ENCODE measurements at places on chromosomes 2 and 18.

GRCh38 chr18:8623549-8624106, 14.4 kb downstream of the RAB12 start:
- DNase-seq = no peak

- no peak for DNase-seq
These were observed 9.9 kb upstream of the FHOD3 start for GRCh38 chr18:36287653-36288052.

DNA sequence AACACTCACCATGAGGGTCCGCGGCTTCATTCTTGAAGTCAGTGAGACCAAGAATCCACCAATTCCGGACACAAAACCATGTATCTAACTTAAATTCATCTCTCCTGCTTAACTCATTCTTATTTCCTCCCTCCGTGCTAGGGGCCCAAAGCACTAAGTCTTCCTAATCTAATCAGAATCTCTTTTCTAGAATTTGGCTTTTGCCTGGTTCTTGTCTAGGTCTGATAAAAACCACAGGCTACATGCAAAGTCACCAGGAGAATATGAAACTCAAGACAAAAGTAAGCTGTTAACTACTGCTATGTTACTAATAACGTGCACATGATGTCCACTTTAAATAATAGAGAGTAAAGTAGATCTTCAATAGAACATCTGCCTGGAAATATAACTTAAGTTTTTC, 69.9 kb downstream of the TRIP12 start:
- no peak for DNase-seq

- no peak for DNase-seq
These were observed 100.4 kb upstream of the RND3 start for GRCh38 chr2:150587547-150588505.

GRCh38 chr2:223920109-223920508, 25.0 kb downstream of the WDFY1 start:
- no peak for DNase-seq

- DNase-seq = no peak
These were observed 91.3 kb downstream of the ANTXR1 start for GRCh38 chr2:69104261-69104660.

DNA sequence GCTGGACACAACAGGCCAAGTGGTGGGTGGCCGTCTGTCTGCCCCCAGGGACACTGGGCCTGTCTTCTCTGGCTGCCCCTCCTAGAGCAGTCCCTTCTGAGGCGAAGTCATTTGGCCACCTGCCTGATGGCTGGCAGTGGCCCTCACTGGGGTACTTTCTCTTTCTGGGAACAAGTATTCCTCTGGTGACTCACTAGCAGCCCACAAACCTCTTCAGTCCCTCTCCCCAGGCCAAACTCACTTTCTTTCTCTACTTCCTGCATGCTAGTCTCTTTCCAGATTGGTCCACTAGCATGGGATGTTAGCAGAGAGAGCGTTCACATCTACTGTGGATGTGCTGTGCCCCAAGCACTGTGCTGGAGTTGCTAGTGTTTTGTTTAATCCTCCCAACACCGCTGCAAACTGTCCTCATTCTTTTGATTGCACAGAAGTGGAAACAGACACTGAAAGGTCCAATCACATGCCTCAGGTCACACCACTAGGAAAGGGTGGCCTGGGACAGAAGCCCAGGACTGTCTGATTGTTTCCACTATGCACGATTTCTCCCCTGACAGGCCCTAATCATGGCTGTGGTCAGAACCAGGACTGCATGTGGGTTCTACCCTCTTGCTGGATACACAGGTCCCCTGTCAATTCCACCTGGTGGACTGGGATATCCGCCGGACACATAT, 5.2 kb downstream of the DYSF start:
- peak; percentile 83 for DNase-seq

DNA sequence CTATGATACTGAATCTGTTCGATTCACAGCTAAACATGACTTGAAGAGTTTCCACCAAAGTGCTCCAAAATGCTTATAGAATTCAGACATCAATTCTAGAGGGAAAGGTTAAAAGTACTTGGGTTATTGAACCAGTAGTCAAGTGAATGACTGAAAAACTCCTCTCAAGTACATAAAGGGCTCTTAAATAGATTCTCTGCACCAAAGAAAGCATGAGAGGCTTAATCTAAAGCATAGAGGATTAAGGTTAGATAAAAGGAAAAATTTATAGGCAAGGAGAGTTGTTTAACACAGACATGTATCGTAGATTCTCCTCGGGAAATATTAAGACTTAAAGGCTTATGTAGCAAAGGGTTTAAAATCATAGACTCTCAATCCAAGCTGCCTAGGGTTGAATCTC, 701.4 kb downstream of the ERBB4 start:
- DNase-seq = no peak

GRCh38 chr2:130338793-130339345, 3.8 kb upstream of the IMP4 start:
- no peak for DNase-seq

DNA sequence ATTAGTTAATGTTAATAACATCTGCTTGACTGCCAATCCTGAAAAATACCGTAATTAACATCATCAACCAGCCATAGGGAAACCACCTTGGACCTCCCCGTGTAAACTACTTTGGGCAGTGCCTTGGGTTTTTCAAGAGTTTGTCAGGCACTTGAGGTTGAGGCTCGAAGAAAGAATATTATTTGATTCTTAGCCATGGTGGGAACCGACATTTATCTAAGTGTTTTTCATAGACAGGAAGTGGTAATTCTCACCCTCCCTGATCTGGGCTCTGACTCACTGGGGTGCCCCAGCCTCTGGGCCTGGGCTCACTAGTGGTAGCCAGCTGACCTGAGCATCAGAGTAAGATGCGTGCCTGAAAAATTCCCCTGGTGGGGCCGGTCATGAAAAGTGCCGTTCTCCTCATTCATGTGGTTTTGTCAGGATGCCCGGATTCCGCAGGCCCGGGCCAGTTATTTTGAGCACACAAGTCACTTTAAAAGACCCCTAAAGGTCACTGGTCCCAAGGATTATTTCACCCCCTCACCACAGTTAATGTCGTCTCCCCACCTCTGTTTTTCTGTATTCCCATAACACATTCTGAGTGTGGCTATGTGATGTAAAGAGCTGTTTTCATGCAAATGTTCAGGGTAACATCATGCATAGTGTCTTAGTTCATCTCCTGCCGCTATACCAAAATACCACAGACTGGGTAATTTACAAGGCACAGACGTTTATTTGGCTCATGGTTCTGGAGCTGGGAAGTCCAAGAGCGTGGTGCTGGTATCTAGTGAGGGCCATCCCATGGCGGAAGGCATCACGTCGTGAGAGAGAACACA, 21.6 kb upstream of the SPATA3 start:
- peak; percentile 92 for DNase-seq

DNA sequence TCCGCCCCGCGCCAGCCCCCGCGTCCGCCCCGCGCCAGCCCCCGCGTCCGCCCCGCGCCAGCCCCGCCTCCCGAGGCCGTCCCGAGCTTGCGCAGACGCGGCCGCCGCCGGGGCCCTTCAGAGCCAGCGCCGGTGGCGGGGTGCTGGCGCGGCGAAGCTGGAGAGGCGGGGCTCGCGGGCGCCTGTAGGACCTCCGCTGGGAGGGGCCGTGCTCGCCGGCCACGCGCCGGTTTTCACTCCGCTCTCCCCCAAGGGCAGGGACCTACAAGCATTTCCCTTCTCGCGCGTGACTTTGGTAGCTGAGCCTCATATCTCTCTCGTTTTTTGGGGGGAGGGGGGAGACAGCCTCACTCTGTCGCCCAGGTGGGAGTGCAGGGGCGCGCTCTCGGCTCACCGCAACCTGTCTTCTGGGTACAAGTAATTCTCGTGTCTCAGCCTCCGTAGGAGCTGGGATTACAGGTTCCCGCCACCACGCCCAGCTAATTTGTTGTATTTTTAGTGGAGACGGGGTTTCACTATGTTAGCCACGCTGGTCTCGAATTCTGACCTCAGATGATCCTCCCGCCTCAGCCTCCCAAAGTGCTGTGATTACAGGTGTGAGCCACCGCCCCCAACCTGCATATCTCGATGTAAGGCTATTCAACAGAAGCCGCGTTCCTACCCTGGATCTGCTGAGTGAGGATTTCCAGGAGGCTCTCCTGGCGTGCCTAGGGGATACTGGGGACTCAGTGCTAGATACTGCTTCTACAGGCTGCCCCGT, at the start of gene ZNF514:
TSS of gene ZNF514 (minus strand) at position 159 of the 760 bp plus-strand sequence. CDS start 6,595 bp downstream, outside the sequence.
- DNase-seq = no peak

DNA sequence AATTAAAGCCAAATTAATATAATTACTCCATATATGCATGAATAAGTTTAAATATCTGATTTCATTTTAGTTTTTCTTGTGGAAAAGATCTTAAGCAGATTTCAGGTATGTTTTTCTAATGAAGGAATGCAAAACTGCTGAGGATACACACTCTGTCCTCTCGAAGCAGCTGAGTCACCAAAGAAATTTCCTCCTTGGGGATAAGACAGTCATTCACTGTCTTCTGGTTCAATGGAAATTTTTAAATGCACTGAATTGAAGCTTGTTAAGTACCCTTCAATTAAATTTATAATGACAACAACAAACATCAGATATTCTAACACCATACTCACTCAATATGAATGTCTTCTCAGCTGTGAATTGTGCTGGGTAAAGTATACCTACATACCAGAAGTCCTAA, 101.5 kb upstream of the DNER start:
- peak; percentile 53 for DNase-seq

DNA sequence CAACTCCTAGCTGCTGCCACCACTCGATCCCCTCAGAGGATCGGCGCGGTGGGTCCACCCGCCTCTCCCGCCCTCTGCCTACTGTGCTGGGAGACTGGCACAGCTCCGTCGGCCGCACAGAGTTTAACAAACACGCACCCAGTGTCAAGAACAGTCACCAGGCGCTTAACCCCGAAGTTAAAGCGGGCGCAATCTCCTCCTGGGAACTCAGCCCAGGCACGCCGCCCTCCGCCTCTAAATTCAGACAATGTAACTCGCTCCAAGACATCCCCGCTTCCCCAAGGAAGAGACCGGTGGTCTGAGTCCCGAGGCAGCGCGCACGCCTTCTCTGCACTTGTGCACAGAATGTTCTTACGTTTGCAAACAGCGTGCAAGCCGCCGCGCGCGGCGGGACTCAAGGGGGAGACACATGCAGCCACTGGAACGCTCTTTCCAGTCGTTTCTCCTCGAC, 533 bp downstream of the CXCR4 start:
- DNase-seq = no peak

- no peak for DNase-seq
These were observed 1919.8 kb downstream of the SUCLG1 start for GRCh38 chr2:82539280-82539621.

DNA sequence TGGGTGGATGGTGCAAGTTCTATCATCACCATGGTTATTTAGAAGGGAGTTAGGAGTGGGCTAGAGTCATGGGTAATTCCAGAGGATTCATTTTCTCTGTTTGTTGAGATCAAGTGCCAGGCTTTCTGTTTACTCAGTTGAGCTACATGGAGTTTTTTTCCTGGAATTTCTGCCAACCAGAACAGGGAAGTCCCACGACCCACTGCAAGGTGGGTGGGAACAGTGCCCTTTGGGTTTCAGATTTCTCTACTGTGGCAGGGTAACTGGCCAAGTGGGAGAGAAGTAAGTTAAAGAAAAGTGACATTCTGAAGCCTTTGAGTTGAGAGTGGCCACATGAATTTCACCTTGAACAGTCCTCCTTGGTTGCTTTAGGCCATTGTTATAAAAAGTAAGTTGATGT, 138.9 kb downstream of the SLC39A10 start:
- DNase-seq = no peak

DNA sequence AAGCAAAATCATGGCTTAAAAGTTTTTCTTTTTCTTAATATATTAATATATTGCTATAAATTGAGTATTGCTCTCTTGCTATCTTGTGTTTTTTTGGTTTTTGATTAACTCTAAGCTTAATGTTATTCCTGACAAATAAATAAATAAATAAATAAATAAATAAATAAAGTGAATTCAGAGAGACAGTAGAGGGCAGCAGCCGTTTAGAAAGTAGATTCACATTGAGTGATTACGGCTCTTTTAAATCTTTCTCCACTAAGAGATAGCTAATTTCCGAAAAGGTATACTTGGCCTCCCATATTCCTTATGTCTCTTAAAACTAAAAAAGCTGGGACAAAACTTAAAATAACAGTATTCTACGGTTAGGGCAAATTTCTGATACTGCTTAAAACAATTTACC, 34.3 kb downstream of the MSH2 start:
- DNase-seq = no peak

GRCh38 chr2:230425377-230425776, 9.4 kb downstream of the SP100 start:
- no peak for DNase-seq

DNA sequence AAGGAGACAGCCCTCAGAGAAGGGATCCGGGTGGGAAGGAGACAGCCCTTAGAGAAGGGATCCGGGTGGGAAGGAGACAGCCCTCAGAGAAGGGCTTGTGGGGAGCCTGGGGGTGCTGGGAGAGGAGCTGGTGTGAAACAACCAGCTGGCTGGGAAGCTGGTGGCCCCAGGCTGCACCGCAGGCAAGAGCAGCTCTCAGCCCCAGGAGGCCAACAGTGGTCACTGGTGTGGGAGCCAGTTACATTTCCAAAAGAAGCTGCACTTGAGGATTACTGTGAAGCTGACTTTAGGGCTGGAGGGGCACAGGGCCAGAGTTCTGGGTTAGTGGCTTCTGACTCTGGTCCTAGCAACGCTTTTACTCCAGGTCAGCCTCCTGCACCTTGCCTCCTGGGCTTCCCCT, 3.3 kb downstream of the HES6 start:
- DNase-seq = no peak

GRCh38 chr2:150681120-150681804, 193.8 kb upstream of the RND3 start:
- peak; percentile 88 for DNase-seq

- DNase-seq = no peak
These were observed 38.0 kb upstream of the COL5A2 start for GRCh38 chr2:189217541-189217940.

- no peak for DNase-seq
These were observed 615.3 kb downstream of the BCL11A start for GRCh38 chr2:59938181-59938580.

DNA sequence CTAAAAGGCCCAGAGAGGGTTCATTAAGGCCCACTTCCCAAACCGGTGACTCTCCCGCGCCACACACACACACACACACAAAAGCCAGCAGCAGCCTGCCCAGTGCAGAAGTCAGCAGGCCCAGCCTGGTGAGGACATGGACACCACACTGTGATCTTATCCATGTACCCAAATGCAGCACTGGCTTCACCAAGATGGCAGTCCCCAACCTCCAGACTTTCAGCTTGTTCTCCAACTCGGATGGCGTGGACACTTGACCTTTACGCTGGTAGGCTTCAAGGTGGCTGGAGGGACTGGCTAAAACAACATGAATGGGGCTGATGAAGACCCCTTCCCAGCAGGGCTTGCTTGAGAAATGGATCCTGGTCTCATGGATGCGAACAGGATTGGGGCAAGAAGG, 50.4 kb downstream of the TNS1 start:
- no peak for DNase-seq

GRCh38 chr2:204888222-204888621, 342.9 kb downstream of the PARD3B start:
- DNase-seq = peak; percentile 5

- DNase-seq = no peak
These were observed 568.5 kb downstream of the TSN start for GRCh38 chr2:122323927-122324326.

- DNase-seq = no peak
These were observed 3.6 kb upstream of the MTERF4 start for GRCh38 chr2:241105641-241106040.

All from HT1080 (cell line).